ENCODE measurements at places on chromosomes 5 and 9. TPM values are rescaled to one million over a fixed set of nuclear protein-coding genes. Genes with fewer than 3 reads are reported as not detected.
A peak's percentile ranks its signal among the peaks of the same experiment; 100 is the strongest.

DNA sequence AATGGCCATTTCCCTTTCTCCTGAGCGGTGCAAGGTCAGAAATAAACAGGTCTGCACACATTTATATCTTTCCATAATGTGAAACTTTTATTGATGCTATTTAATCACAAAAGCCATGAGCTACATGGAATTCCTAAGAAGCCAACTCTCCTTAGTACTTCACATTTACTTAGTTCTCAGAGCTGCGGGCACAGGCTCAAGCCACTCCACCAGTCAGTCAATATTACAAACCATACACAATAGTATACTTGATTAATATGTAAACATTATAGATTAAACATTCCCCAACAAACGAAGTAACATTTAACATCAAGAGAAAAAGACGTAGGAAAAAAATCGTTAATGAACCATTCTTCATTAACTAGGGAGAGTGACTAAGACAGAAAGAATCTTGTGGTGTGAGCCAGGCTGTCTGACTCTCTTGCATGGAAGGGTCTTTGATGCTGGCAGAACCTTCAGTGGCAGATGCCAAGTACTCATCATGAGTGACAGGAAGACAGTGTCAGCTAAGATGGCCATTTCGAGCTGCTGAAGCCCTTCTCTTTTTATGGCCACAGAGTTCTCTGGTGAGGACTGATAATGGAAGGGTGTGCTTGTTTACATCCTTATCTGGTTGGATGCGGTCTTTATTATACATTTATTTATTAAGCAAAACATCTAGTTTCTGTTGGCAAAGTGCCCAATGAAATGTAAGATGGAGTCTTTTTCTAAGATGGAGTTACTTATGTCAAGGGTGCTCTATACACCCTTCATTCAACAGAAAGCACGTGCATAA, 115.5 kb upstream of the TUT7 start:
- no peak for DNase-seq

GRCh38 chr5:106827061-106827460, 843.7 kb downstream of the EFNA5 start:
- no peak for DNase-seq

DNA sequence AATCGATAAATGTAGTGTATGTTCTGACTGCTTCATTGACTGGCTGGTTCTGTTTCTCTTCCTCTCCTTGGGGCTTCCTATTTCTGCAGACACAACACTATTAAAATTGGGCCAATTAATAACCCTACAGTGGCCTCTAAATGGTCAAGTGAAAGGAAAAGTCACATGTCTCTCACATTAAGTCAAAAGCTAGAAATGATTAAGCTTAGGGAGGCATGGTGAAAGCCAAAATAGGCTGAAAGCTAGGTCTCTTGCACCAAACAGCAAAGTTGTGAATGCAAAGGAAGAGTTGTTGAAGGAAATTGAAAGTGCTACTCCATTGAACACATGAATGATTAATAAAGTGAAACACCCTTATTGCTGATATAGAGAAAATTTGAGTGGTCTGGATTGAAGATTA, 58.2 kb downstream of the CCNH start:
- no peak for DNase-seq

DNA sequence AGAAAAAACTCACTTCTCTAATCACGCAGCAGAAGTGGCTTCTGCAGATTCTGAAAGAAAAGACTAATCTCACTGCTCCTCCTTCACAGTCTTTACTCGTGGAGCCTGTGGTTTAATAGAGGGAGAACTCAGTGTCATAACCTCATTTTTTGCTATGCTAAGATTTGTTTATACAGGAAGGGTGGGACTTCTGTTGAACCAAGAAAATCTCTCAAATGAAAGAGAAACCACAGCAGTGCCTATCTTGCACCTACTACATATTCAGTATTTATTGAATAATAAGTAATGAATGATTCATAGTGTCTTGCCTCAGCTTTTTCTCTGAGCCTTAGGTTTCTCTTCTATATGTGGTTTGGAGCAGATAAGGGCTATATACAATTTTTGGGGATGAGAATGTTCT, 136.1 kb upstream of the DMAC1 start:
- peak; percentile 79 for DNase-seq

- no peak for DNase-seq
Observed at GRCh38 chr9:37104183-37104889, 16.0 kb upstream of the ZCCHC7 start.

GRCh38 chr5:36496471-36496870, 109.9 kb upstream of the SLC1A3 start:
- no peak for DNase-seq

- DNase-seq = peak; percentile 29
Observed at GRCh38 chr9:87880116-87880515, 2.6 kb upstream of the SPATA31E1 start.

DNA sequence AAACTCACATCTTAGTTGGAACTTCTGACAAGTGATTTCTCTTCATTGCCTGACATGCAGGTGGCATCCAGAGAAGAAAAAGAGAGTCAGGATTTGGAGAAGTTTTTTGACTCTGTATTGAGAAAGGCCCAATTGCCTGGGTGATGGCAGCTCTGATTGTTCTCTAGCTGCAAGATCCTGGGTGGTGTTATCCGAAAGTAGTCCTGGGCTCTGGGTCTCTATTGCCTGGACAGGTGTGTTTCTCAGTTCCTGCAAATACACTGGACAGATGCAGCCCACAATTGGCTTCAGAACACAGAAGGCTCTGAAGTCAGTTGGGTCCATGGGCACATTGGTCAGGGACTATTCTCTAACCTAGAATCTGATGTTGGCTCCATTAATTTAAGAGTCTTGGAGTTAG, 67.4 kb downstream of the RGS3 start:
- DNase-seq = no peak

DNA sequence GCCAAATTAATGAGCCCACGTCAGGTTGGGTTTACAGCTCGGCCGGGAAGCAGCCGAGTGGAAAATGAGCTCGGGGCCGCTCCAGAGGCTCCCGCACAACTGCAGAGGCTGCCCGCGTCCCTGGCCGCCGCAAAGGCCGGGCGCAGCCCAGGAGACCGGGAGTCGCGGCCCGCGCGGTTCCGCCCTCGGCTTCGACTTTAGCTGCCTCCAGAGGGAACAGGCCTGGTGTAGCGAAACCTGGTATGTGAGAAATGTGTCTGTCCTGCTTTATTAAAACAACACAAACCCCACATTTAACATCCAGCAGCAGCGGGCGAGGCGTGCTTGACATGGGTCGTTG, 66.2 kb downstream of the FOXD1 start:
- no peak for DNase-seq

GRCh38 chr5:51960617-51961121, 577.4 kb downstream of the ISL1 start:
- no peak for DNase-seq

DNA sequence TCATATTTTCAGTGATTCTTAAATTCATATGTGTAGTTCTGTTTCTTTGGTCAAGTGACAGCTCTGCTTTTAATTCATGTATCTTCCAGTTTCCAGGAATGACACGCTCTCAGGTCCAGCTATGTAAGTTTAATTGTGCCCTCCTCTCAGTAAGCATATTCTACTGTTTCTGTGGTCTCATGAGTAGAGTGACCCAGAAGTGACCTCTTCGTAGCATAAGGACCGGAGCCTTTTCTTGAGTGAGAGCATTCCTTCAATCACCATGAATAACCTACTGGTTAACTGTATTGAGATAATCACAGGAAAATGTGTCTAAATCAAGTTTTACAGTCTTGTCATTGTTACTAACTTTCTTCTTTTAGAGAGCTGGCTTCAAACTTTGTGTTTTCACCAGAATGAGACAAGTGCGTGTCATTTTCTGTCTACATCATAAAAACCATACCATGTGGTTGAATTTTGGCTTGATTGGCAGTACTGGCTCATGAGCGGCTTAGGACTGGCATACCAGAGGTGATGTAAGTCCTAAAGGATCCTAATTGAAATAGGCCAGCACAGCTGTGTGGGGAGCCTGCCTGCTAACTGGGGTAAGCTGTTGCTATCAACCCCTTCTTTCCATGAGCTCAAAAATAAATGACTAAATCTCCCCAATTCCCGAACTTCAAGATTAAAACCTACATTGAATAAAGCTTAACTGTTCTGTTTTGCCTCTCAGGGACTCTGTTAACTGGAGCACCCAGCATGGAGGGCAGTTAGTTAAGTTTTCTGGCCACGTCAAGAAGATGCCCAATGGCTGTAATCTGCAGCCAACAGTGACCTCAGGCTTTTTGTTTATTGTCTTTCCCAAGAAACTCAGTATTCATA, 4.8 kb downstream of the ADAMTSL1 start:
- DNase-seq = no peak

GRCh38 chr9:3827175-3827574, 301.4 kb upstream of the RFX3 start:
- DNase-seq = no peak

DNA sequence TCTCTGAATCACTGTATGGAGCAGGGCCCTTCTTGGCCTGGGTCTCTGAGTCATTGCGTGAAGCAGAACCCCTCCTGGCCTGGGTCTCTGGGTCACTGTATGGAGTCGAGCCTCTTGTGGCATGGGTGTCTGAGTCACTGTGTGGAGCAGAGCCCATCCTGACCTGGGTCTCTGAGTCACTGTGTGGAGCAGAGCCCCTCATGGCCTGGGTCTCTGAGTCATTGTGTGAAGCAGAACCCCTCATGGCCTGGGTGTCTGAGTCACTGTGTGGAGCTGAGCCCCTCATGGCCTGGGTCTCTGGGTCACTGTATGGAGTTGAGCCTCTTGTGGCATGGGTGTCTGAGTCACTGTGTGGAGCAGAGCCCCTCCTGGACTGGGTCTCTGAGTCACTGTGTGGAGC, 94.0 kb upstream of the RAPGEF1 start:
- no peak for DNase-seq

- DNase-seq = peak; percentile 92
Observed at GRCh38 chr9:83956436-83957247, 23.4 kb downstream of the HNRNPK start.

DNA sequence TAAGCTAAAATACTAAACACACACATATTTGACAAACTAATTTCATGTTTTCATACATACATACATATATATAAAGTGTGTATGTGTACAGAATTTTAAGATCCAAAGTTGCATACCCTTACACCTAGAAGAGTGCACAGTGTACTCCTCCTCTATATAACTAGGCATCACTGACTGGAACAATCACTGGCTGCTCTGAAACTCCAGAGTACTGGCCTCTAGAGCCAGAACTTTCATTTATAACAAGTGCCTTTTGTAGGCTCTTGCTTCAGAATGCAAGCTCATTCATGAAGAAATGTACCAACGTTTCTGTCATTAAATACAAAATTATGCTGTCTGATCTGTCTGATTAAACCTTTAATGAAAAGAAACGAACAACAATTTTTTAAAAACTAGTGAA, 4.0 kb downstream of the LEAP2 start:
- peak; percentile 8 for DNase-seq

GRCh38 chr5:111159845-111160244, 64.3 kb upstream of the CAMK4 start:
- DNase-seq = no peak

GRCh38 chr5:41955432-41956024, 30.4 kb downstream of the FBXO4 start:
- no peak for DNase-seq

GRCh38 chr5:11023945-11024344, 262.9 kb upstream of the DAP start:
- DNase-seq = no peak

GRCh38 chr9:20526500-20527319, 95.6 kb downstream of the MLLT3 start:
- DNase-seq = no peak

GRCh38 chr5:81068063-81068462, 107.9 kb downstream of the RASGRF2 start:
- peak; percentile 4 for DNase-seq

DNA sequence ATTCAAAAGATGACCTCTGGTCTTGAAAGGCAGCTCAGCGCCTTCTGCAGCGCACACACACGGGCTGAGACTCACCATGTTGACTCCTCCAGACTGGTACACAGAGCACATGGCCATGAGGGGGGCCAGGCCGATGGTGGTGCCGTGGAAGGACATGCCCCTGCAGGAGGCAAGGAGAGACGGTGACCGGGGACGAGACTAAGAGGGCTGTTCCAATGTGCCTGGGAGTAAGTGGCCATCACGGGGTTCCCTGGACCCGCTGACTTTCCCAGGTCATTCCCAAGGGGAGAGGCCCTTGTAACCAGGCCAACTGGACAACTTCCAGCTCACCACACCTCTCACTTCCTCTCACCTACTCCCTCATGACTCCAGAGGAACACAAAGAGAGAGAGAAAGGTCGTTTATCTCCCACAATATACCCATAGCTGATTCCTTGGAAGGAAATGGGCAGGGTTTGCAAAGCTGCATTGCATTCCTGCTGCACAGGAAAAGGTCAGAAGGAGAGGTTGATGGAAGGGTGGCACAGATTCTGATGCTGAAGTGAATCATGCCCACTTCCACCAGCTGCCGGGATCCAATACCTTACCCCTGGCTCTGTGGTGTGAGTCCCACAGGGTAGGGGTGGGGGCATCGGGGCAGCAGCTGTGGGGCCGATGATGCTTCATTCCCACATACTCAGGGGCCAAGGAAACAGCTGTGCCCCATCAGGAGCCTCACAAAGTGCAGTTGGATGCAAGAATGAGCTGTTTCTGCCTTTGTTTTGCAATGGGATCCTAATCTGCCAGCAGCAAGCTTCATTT, 47.2 kb downstream of the NIPAL4 start:
- no peak for DNase-seq

- no peak for DNase-seq
Observed at GRCh38 chr9:79574136-79574535, 2.4 kb downstream of the TLE4 start.

GRCh38 chr9:8863886-8864544, 1064.4 kb upstream of the DMAC1 start:
- DNase-seq = no peak

Gene RIOK2
- total RNA-seq = 42.0 TPM

Gene SHC3
- total RNA-seq = not detected

Gene GDA
- total RNA-seq = not detected

Gene ZNF79
- 17.2 TPM for total RNA-seq

Gene PTGES
- total RNA-seq = 0.09 TPM

Gene TMEM215
- total RNA-seq = not detected

Gene KCNMB1
- not detected for total RNA-seq

Gene ACOT12
- not detected for total RNA-seq

Gene CDH9
- not detected for total RNA-seq

Gene ANKRD31
- 0.47 TPM for total RNA-seq

Gene SPATA31A3
- total RNA-seq = not detected

Gene MGAT1
- 119 TPM for total RNA-seq

Gene PCDHGA6
- 0.31 TPM for total RNA-seq

Gene HTR1A
- total RNA-seq = not detected

Gene EGFLAM
- not detected for total RNA-seq

Gene C6
- total RNA-seq = not detected

Gene ERMP1
- total RNA-seq = 17.3 TPM

Measured in activated CD4-positive, alpha-beta T cell treated with anti-CD3 and anti-CD28 coated beads, Interleukin-2, amount 10 ng/mL, durations not matched to agents 24 days and 14 days (primary cell).